IPS DF 19.7 (cell line): ENCODE measurements at places on chromosomes 1 and 21.

DNA sequence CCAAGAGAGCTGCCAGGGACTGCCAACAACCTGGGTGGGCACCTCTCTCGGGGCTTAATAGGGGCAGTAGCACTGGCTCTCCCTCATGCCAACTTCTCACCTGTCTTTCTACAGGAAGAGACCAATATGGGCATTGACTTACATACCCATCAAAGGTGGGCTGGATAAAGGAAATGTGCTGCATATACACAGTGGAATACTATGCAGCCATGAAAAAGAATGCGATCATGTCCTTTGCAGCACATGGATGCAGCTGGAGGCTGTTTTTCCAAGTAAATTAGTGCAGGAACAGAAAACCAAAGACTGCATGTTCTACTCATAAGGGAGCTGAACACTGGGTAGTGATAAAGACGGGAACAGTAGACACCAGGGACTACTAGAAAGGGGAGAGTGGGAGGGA lies 172.5 kb downstream of the URB2 start:
- no peak for DNase-seq

GRCh38 chr1:232655746-232656085 lies 25.8 kb upstream of the SIPA1L2 start:
- no peak for DNase-seq

GRCh38 chr21:32957545-32957944 lies 68.2 kb upstream of the OLIG2 start:
- DNase-seq = no peak

- no peak for DNase-seq
Observed at GRCh38 chr1:84164161-84164560, 20.1 kb downstream of the PRKACB start.

- DNase-seq = no peak
Observed at GRCh38 chr1:79811173-79811572, 804.6 kb upstream of the ADGRL4 start.

GRCh38 chr1:163535807-163536206 lies 214.1 kb downstream of the NUF2 start:
- DNase-seq = peak; percentile 9

DNA sequence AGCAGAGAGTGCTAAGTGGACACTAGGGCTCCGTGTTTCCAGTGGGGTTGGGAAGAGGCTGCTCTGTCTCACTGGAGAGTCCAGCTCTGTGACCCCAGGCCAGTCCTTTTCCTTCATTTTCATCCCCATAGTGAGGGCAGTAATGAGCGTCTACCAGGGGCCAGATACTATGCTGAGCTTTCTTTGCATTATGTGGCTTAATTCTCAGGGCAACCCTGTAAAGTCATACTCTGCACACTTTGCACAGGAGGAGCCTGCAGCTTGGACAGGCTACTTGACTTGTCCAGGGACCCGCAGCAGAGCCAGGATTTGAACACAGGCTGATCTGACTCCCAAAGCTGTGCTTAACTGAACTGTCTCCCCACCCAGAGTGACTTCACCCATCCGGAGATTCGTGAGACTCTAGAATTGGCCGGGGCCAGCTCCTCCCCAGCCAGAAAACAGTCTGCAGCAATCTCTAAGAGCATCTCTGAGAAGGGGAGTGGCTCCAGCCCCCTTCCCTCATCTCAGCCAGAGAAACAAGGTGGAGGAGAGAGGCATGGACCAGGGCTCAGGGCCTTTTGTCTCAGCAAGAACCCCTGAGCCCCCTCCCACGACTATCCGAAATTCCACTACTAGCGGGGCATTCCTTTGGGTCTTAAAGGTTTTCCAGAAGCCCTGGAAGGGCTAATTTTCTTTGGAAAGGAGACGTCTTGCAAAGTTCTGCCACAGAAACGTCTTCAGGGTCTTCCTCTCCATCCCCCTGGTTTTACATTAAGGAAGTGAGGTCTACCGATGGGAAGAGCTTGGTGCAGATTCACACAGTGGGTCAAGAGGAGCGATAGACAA lies 866 bp upstream of the FNDC5 start:
- DNase-seq = no peak

- no peak for DNase-seq
Observed at GRCh38 chr1:178945763-178946266, 74.9 kb upstream of the ANGPTL1 start.

GRCh38 chr1:220999872-221000863 lies 120.9 kb downstream of the HLX start:
- no peak for DNase-seq

- peak; percentile 99 for DNase-seq
Observed at GRCh38 chr1:155261852-155262673, at the start of gene SCAMP3. SCAMP3 (minus strand) TSS chr1:155262360; CDS start chr1:155262151, 209 bp downstream.

DNA sequence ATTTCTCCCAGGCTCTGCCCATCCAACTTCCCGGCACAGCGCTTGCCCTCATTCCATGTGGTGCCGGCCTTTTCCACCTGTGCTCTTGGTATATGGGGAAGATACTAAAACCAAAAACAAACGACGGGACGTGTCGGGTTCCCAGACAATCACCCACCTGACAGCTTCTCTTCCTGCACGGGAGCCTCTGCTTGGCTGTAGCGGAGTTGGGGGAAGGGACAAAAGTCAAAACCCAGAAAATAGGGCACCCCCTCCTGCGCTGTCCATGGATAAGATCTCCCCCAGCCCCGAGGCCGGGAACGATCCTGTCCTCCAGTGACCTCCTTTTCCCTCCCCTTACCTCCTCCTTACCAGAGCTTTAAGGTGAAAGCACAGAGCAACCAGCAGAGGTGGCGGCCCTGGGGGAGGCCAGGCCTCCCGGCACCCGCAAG lies 640 bp downstream of the JTB start:
- DNase-seq = no peak

DNA sequence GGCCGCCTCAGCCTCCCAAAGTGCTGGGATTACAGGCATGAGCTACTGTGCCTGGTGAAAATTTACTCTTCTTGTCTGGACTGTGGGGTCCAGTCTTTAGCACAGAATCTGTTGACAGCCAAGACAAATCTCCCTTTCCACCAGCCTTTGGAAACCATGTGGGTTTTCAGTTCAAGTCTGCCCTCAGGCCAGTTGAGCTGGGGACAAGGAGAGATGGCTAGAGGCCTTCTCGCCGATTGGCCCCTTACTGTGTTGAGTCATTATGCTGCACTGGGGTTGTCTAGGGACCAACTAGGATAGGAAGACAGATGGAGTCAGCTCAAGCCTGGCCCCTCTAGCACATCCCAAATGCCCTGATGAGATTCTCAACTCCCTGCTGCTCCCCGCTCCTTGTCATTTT lies 8.6 kb upstream of the NKAIN1 start:
- DNase-seq = no peak

DNA sequence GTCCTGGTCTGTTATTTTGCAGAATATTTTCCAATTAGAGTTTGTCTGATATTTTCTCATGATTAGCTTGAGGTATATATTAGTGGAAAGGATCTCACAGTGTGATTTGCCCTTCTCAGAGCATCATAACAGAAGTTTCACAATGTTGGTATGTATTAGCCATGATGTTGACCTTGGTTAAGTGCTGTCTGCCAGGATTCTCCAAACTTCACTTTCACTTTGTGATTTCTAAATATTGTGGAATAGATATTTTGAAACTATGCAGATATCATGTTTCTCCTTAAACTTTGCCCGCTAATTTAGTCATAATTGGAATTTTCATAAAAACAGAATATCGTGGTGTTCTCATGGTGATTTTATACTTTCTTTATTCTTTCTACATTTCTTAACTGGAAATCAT lies 98.0 kb upstream of the DEPDC1 start:
- no peak for DNase-seq

DNA sequence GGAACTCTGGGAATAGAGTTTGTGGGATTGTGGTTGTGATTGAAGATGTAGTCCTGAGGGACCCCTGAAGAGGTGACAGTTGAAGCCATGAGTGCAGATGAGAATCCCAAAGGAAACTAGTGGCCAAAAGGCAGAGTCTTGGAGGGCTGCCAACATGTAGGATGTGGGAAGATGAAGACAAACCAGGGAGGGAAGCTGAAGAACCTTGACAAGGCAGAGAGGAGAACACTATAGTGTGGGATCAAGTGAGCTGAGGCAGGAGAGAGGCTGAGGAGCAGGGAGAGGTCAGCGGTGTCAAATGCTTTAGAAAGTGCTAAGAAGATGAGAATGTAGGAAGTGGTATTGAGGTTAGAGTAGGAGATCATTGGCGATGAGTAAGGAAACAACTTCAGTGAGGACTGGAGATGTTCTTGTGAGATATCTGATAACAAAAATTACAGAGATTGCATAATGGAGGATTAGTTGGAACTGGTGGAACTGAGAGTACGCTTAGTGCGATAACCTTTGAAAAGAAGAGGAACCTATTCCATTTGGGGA lies 88.5 kb upstream of the VCAM1 start:
- DNase-seq = no peak

GRCh38 chr1:227449741-227450441 lies 113.5 kb upstream of the ZNF678 start:
- no peak for DNase-seq

DNA sequence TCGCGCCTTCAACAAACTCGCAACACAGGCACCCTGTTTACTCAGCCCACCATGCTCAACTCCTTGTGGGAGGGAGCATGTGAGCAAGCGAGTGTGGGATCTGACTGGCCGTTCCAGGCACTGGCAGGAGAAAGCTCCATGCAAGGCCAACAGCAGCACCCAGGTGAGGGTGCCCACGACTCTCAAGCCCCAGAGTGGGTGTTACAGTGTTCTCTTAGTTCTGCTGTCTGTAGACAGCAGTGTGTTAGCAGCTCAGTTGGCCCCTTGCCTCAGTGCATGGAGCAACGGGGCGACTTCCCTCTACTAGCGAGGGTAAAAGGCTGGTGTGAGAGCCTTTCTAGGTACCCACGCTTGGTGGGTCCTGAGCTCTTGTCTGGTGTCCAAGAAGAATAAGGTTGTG lies 114.6 kb downstream of the PIGK start:
- DNase-seq = no peak

- DNase-seq = no peak
Observed at GRCh38 chr1:33361532-33362235, 40.8 kb upstream of the A3GALT2 start.

DNA sequence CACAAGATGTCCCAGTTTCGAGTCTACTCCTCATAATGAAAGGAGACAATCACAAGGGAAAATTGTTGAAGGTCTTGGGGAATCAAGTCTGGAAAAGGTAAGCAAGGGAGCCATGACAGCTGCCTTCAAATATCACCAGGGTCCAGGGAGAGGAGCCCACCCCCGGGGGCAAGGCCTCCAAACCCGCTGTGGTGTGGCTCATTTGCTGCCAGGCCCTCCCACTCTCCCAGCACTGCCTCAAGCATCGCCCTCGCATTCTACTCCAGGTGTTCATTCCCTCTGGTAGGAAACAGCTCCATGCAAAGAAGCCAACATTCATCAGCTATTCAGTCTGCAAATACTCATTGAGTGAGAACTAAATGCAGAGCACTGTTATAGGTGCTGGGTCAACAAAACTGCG lies 8.6 kb downstream of the S100A9 start:
- no peak for DNase-seq

DNA sequence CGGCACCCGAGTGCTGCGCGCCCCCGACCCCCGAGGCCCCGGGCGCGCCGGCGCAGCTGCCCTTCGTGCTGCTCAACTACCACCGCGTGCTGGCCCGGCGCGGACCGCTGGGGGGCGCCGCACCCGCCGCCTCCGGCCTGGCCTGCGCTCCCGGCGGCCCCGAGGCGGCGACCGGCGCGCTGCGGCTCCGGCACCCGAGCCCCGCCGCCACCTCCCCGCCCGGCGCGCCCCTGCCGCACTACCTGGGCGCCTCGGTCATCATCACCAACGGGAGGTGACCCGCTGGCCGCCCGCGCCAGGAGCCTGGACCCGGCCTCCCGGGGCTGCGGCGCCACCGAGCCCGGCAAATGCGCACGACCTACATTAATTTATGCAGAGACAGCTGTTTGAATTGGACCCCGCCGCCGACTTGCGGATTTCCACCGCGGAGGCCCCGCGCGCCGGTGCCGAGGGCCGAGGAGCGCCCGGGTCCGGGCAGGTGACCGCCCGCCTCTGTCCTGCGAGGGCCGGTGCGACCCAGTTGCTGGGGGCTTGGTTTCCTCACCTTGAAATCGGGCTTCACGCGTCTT lies 49.0 kb downstream of the SIM2 start:
- DNase-seq = no peak

DNA sequence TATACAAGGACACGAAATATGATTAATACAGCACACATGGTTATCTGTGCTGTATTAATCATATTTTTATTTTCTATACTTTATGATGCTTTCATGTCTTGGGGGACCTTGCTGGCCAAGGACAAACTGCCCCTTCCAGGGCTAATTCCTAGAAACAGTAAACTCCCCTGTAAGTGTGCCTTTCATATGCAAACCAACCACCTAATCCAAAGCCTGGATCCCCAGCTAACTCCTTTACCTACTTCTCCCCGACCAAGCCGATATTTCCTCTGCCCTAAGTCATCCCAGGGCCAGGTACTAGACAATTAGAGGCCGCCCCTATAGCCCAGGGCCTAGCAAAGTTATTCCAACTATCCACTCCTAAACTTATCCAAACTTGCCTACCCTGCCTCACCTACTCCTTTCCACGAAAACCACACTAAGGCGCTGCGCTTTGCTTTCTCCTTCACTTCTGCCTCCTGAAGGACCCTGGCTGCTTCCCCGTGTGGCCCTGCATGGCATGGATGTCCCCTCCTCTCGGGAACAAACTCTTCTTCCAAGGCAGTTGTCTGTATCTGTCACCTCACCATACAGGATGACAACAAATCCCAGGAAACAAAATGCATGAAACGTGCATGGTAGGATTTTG lies 10.2 kb downstream of the SH3BP5L start:
- DNase-seq = no peak

DNA sequence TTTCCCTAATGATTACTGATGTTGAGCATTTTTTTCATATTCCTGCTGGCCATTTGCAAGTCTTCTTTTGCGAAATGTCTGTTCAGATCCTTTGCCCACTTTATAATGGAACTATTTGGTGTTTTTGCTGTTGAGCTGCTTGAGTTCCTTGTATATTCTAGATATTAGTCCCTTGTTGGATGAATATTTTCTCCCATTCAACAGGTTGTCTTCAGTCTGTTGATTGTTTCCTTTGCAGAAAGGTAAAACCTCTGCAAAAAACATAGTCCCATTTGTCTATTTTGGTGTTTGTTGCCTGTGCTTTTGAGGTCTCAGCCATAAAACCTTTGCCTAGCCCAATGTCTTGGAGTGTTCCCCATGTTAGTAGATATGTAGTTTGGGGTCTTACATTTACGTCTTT lies 78.0 kb upstream of the GUCA2B start:
- no peak for DNase-seq

GRCh38 chr21:26177187-26177586 lies 6.6 kb upstream of the APP start:
- no peak for DNase-seq

DNA sequence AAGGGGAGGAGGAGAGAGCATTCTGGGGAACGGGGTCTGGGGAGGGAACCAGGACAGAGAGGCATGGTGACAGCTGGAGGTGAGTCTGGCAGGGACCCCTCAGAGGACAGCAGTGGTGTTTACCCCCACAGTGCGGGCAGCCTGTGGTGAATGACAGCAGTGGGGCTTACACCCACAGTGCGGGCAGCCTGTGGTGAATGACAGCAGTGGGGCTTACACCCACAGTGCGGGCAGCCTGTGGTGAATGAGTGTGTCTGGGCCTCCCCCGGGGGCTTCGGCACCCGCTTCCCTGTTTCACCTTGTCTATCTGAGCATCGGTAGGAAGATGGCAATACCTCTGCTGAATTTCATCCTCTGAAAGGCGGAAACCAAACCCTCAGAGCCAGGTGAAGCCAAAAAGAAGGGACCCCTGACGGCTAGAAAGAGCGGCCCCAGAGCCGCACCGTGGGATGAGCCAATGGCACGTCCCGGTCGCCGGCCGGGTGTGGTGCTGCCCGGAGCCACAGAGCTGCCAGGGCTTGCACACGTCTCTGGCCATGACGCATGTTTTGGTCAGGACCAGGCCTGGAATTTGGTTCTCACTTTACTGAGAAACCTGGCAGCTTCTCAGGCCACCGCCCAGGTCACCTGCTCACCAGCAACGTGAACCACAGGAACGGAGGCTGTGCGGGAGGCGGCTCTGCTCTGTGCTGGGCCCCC lies 54.1 kb downstream of the SIK1 start:
- no peak for DNase-seq
